Stimulated activated CD4-positive, alpha-beta T cell treated with anti-CD3 and anti-CD28 coated beads, TNF-alpha, amount 100 ng/mL, for 24 hours (primary cell): ENCODE measurements at places on chromosomes 1 and 21.

DNA sequence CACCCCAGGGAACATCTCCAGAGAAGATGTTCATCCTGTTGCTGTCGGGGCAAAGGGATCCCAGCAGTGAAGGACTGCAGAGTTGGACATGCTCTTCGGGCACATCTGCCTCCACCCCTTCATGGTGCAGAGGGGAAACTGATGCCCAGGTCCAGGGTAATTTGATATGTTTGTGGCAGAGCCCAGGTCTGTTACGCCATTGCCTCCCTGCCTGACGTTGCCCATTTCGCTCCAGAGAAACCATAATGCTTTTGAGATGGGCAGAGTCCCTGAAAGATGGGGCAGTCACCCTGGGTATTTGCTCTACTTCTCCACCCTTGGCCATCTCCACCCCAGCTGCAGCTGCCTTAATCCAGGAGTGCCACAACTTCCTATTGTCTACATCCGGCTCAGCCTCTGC lies 290.4 kb upstream of the POU3F1 start:
- DNase-seq, result no peak

DNA sequence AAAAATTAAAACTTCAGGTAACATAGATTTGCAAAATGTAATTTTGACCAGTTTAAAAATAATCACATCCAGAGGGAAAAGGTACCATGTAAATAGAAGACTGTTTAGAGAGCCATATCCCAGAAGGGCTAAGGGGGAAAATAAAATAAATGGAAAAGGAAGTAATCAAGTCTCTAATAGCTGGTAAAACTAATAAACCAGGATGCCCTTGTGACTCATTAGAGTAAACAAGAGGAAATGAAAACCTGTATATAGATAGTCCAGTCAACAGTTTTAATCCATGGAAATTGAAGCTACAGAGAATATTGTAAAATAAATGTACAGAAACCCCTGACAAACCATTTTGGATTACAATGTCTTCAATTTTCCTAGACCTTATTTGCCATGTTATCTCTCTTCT lies 698.0 kb upstream of the RGS18 start:
- no peak for DNase-seq

- DNase-seq, result no peak
Measured at GRCh38 chr1:195576641-195577040, 1031.6 kb downstream of the KCNT2 start.

DNA sequence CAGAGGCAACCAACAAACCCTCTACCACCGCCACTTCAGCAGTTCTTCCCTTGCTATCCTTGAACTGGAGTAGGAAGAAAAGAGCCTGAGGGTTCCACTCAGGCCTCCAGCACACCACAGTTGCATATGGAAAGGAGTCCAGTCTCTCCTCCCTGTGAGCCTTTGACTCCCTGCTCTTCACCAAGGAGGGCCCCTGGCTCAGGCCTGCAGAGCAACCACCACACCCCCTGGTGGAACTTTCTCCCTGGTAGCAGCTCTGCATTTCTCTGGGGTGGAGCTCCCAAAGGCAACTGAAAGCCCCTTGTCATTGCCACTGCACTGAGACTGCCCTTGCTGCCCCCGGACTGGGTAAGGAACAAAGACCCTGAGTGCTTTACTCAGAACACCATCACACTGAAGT lies 1021.5 kb upstream of the ADGRL2 start:
- no peak for DNase-seq

GRCh38 chr1:39683591-39684312 lies 7.5 kb downstream of the HPCAL4 start:
- DNase-seq, result no peak

DNA sequence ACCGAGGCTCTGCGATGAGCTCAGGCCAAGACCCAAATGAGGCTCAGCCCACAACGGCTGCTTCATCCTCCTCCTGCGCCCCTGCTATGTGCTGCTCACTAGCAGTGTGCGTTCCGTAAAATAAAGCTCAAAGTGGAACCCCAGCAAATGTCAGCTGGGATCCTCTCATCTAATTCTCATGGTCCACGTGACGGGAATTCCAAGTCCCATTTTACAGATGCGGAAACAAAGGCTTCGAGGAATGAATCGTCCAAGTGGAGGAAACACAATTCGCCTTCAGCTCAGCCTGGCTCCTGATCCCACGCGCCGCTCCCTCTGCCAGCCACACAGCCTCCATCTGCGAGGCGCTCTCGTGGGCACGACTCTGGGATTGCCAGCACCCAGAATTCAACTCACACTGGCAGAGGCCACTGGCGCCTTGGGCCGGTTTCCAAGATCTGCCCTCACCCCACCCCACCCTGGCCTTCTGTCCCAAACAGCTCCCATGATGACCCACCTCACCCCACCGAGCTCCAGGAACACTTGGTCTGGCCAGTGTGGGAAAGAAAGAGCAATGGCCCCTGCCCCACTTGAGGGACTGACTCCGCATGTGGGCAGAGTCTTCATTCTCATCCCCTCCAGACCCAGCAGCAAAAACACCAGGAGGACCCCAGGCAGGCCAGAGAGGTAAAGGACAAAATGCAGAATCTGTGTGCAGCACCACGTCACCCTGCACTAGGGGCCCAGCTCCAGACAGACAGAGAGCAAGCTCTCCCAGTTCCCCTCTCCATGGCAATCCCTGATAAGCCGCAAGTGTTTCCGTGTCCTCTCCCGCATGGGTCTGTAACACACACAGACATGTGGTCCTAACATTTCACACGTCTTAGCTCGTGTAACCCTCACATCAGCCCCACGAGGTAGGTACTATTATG lies 10.5 kb downstream of the CASZ1 start:
- no peak for DNase-seq

GRCh38 chr1:115980998-115981993 lies 5.0 kb downstream of the SLC22A15 start:
- no peak for DNase-seq

GRCh38 chr1:190708418-190709057 lies 230.9 kb upstream of the BRINP3 start:
- DNase-seq, result no peak

DNA sequence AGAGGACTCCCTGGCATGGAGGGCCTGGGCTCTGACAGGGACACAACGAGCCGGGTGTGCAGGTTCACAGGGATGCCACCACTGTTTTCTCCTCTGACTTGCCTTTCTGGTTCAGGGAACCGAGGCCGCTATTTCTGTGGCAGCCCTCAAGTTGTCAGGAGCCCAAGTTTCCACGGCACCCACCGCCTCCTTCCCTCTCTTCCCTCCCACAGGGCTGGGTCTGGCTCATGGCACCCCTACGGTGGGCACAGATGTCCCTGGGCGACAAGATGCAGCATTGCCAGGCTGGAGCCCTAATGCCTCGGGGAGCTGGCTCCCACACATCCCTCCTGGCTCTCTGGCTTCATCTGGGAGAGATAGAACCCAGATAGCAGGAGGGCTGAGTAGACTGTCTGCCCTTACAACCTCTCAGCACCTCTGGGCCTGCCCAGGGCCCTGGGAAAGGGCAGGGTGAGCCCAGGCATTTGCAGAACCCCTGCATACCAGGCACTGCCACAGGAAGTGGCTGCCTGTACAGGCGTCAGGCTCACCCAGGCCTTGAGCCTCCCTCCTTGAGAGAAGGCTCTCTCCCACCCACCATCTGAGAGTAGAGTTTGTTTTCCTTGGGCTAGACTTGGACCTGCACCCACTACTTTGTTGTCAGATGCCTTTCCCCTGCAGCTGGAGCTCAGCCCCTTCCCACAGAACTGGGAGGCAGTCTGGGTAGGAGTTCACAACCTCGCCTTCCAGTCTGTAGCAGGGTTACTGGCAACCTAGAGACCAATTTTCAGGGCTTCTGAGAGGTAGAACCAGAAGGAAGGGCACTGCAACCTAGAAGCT lies 20.5 kb downstream of the KCNC4 start:
- DNase-seq, result no peak

GRCh38 chr1:169108863-169109560 lies 2.5 kb downstream of the ATP1B1 start:
- DNase-seq, result no peak

- peak; percentile 77 for DNase-seq
Measured at GRCh38 chr1:40338745-40339419, 21.8 kb upstream of the COL9A2 start.

- DNase-seq, result no peak
Measured at GRCh38 chr1:54397090-54397591, 9.1 kb downstream of the SSBP3 start.

- peak; percentile 87 for DNase-seq
Measured at GRCh38 chr1:155322953-155323728, 2.4 kb downstream of the RUSC1 start.

DNA sequence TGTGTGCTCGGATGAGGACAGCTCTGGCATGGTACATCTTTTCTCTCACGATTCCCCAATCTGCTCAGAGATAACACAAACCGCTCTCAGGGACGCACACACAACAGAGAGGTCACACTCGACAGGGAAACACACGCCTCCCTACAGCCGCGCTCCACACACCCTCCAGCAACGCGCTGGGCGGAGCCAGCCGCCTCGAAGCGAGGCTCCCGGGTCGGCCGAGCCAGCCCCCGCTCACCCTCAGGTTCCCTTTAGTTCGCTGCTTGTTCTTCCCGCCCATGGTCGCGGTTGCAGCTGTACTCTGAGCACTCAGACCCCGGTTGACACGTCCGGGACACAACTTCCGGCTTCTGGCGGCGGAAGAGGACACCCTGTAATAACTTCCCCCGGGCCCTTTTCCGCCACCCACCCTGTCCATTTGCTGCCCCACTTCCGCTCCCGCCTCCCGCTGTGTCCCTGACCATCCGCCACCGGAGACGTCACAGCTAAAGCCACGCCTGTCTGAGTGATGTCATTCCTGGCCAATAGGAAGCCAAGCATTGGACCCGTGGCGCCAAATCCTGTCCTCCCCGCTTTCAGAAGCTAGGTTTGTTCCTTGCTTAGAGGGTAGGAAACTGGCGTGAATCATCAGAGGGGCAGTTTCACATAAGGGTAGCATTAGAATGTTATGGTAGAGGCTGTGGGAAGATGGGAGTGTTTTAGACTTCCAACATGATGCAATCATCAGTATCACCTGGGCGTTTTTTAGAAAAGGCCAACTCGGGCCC lies at the start of gene LTN1:
Gene LTN1, minus strand, starts transcription at position 352 of the 767 bp plus-strand sequence. Its CDS starts 72 bp downstream, at position 280.
- peak; percentile 99 for DNase-seq

- DNase-seq, result no peak
Measured at GRCh38 chr1:9671377-9672140, 20.0 kb downstream of the PIK3CD start.

GRCh38 chr1:219100059-219100458 lies 73.6 kb upstream of the LYPLAL1 start:
- no peak for DNase-seq

- no peak for DNase-seq
Measured at GRCh38 chr1:222071387-222071786, 329.5 kb upstream of the DUSP10 start.

- no peak for DNase-seq
Measured at GRCh38 chr1:39269791-39270342, 65.4 kb downstream of the MACF1 start.

- no peak for DNase-seq
Measured at GRCh38 chr1:214702556-214702955, 99.6 kb downstream of the CENPF start.

GRCh38 chr1:236692742-236693141 lies 6.4 kb downstream of the ACTN2 start:
- no peak for DNase-seq

DNA sequence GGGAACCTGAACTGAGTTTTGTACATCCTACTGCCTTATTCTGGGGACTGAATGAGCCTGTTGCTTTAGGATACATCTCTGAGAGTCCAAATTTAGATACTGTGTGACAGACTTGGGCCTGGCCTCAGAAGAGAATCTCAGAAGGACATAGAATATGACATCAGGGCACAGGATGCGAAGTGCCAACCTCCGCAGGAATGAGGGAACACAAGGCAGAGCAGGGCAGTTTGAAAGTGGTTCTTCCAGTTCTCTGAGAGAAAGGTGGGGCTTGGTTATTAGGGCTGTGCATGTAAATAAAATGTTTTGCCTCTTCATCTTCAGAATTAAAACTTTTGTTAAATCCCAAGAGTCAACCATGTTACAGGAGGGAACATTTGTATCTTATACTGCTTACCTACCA lies 23.1 kb downstream of the TRAF5 start:
- DNase-seq, result no peak

- no peak for DNase-seq
Measured at GRCh38 chr1:33459691-33460090, 12.8 kb upstream of the ZSCAN20 start.

DNA sequence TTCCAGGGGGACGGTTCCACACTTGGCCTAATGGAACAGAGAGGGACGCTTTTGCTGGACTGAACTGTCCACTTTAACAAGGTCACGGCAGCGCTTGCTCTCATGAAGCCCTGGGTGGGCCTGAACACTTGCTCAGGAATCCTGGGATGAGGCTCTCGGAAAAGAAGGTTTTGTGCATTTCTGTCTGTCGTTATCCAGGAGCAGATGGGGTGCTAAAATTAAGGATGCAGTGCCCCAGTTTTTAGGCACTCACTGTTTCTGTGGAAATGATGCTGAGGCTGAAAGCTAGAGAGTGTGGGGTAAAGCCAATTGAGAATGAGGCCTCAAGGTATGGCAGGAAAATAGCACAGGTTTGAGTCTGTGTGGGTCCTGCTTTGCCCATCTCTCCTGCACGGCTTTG lies 111.0 kb downstream of the DAB1 start:
- DNase-seq, result no peak

- DNase-seq, result no peak
Measured at GRCh38 chr1:9825093-9826074, 1.6 kb upstream of the CLSTN1 start.

GRCh38 chr1:26555550-26555981 lies 26.0 kb downstream of the RPS6KA1 start:
- no peak for DNase-seq
